ENCODE measurements at places on chromosomes 12 and 14.

DNA sequence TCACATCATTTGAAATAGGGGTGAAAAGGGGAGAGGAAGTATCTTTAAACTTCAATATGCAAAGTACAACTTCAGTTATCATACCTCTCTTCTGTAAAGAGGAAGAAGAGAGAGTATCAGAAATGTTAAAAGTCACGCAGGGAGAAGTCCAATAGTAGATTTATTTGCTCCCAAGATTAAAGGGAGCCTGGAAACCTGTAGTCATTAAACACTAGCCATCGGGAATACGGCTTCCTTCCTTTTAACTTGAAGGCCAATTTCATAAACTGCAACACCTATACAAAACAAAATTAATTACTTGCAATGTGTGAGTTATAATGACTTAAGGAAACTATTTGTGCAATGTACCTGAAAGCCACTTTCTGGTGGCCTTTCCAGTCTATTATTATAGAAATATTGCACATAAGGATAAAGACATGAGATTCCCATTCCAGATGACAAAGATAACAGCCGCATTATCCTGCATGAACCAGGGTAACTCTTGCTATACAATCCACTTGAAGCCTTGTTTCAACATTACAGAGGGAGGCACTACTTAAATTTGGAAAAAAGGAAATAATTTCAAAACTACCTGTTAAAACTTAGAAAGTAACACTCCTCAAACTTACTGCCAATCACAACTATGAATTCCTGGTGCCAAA, 4.6 kb downstream of the BTG1 start:
- no peak for DNase-seq

GRCh38 chr12:49911213-49911605, 7.5 kb upstream of the FAIM2 start:
- DNase-seq: no peak

DNA sequence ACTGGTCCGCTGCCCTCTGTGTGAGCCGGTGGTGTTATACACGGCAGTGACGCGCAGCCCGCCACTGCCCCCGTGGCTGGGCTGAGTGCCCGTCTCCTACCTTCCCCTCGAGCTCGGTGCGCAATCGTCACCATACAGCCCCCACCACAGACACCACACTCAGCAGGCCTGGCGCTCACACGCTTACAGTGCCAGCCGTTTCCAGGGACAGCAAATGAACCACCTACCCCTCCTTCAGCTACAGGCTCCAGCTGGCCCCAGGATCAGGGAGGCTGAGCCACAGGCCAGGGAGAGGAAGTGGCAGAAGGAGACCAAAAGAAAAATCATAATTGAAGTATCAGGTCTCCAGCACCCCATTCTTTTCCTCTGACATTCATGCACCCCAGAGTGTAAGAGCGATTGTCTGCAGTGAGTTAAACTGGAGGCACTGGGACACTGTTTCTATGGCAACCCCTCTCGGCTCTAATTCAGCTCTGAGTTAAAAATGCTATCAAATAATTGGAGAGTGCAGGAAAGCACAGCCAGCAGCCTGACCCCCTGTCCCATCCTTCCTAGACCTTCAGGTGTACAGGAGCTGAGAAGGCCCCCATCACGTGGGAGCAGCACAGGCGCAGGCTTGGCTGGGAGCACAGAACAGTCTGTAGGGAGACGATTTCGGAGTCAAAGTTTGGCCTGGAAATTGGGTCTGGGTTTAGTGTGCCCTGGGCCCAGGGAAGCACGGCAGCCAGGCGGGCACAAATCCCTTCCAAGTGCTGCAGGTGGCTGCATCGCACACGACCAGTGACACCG, 18.0 kb downstream of the LRTM2 start:
- DNase-seq: no peak

- no peak for DNase-seq
These were observed 58.6 kb upstream of the BCL11B start for GRCh38 chr14:99330316-99331240.

- DNase-seq: no peak
These were observed 18.1 kb downstream of the MANSC1 start for GRCh38 chr12:12331896-12332295.

- no peak for DNase-seq
These were observed 10.3 kb upstream of the INF2 start for GRCh38 chr14:104678901-104679705.

DNA sequence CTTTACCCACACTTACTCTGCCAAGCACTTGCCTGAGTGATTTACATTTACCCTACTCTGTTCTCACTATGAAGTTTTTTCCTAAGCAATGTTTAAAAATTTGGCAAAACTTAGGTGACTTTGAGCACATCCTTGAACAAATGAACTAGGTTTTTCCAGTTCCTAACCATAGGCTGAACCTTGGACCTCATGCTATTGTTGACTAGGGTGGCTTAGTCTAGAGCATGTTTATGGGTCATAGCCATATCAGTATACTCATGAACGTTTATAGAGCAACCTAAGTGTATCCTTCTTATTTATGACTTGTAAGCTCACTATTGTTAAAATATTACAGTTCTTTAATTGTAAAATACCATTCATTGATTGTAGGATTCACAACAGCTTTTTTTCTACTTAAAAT, 85.0 kb upstream of the KRR1 start:
- no peak for DNase-seq

DNA sequence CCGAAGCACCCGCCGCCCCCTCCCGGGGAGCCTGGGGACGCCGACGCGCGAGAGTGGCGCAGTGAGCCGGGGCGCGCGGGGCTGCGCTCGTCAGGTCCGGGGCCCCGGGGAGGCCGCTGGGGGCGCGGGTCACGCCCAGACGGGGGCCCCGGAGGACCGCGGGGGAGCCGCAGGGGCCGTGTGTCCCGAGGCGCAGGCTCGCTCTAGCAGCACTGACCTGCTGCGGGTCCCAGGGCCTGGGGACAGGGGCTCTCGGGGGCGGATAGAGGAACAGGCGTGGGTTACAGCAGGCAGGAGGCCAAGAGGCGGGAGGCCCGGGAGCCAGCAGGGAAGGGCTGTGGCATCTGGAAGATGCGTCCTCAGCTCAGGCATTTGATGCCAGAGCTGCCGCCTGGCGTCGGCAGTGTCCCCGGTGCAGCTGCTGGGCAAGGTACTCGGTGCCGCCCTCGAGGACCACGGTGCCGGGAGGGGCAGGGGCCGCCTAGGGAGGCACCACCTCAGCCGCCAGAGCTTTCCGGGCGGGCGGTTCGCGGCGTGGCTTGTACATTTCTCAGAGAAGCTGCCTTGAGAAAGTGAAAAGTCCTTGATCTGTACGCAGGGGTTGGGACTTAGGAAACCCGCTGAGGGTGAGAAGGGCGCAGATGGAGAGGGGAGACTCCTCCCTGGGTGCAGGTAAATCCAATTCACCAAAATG, 1.2 kb downstream of the WNT5B start:
- DNase-seq: peak; percentile 4

- no peak for DNase-seq
These were observed 97.6 kb downstream of the EFCAB11 start for GRCh38 chr14:89856871-89857345.

GRCh38 chr14:49769171-49769570, 1.2 kb downstream of the KLHDC2 start:
- no peak for DNase-seq

DNA sequence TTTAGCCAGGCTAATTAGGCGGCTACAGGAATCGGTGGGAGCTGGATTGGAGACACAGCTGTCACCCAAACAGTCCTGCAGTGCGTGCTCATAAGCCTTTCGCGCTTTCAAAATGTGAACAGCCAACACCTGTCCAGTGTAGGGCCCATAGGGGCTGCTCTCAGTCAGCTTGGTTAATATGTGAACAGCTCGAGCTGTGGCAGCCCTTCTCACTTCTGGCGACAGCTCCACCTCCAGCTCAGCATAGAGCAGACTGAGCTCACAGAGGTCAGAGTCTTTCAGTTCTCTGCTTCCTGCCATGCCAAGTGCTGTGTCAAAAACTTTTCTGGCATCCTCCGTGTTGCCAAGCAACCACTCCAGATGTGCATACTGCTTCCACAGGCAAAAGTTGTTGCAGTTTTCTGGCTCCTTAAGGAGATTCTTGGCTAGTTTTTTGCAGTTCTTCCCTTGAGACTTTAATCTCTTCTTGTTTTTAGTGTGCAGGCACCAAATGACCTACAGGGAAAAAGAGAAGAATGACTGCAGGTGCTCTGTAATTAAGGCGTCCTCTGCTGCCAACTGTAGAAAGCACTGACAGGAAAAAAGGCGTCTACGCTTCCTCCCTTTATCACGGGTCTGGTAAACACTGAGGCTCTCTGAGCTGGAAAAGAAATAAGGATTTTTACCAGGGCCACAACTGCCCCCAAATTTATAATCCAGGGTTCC, 32.5 kb downstream of the PSMC1 start:
- no peak for DNase-seq

DNA sequence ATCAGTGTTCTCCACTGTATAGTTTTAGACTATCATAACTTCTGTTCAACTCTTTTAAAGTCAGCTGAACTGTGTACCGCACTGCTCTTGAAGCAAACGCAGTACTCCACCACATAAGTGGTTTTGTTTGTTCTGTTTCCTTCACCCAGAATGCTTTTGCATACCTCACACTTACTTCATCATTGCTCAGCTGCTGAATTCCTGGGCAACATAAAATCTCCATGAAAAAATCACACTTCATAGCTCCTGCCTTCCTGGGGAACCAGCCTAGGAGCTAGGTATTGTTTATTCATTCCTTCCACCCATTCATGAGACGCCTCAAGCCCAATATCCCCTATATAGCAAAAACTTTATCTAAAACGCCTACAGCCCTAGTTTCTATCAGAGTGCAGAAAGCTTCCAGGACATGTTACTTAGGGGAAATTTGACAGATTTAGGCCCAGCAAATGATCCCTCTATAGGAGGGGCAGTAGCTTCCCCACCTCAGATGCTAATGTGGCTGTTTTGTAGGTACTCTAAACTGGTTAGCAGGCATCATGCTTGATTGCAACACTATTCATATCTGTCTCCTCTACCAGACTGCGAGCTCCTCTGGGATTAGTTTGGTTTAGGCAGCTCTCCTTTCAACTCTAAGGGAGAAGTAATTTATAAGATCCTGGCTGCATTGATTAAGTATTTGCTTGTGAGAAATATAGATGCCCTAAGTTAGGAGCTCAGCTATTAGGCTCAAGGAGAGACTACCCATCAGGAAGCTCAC, 44.5 kb downstream of the LRRC9 start:
- no peak for DNase-seq

- DNase-seq: no peak
These were observed 30.8 kb downstream of the GYS2 start for GRCh38 chr12:21573733-21574358.

GRCh38 chr12:46359667-46360280, 12.8 kb downstream of the SLC38A2 start:
- DNase-seq: no peak

GRCh38 chr12:119204671-119205285, 26.0 kb downstream of the HSPB8 start:
- DNase-seq: no peak

DNA sequence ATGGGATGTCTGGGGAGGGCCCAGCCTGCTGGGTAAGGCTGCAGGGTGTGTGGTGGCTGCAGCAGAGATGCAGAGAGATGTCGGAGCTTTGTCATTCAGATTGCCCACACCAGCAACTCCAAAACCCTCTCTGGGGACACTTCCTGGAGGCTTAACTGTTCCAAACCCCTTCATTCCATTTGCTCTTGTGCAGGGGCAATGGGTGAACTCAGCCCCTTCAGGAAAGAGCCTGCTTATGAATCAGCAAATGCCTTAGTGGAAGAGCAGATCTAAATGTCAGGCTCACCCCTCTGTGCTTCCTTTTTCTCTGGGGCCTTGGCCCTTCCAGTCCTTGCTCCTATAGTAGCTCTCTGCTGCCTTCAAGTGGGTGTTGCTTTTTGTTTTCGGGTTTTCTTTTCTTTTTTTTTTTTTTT, 36.7 kb upstream of the GPATCH2L start:
- DNase-seq: no peak

GRCh38 chr14:69129264-69129880, 23.5 kb downstream of the DCAF5 start:
- DNase-seq: peak; percentile 80

- no peak for DNase-seq
These were observed 7.5 kb downstream of the NEDD8 start for GRCh38 chr14:24224618-24225071.

- DNase-seq: no peak
These were observed 274.1 kb downstream of the ADAMTS20 start for GRCh38 chr12:43277651-43278540.

- DNase-seq: no peak
These were observed 35.6 kb upstream of the FBRSL1 start for GRCh38 chr12:132454193-132454932.

GRCh38 chr12:102107970-102108369, 11.9 kb downstream of the NUP37 start:
- no peak for DNase-seq

- no peak for DNase-seq
These were observed 28.2 kb upstream of the TMEM106C start for GRCh38 chr12:47935184-47935583.

Measured in CD4-positive, alpha-beta T cell treated with Interleukin-6 for 4 hours (primary cell).